HT-29 (cell line): ENCODE measurements at places on chromosomes 1 and 21. TPM values are rescaled to one million over a fixed set of nuclear protein-coding genes. Genes with fewer than 3 reads are reported as not detected.

Gene FTCD
- 0.33 TPM in 1 of 2 replicates, not detected in the other for total RNA-seq

Gene LEMD1
- 3.8 and 7.1 TPM in 2 replicates for total RNA-seq

Gene S100A14
- total RNA-seq, result 35.6 and 46.2 TPM in 2 replicates

Gene NTMT2
- total RNA-seq, result not detected in 2 replicates

Gene OVAAL
- not detected in 2 replicates for total RNA-seq

Gene F5
- total RNA-seq, result 8.1 and 9.2 TPM in 2 replicates

Gene NBPF4
- total RNA-seq, result not detected in 2 replicates

Gene TCEA3
- total RNA-seq, result 2.1 and 2.3 TPM in 2 replicates

Gene LINGO4
- total RNA-seq, result not detected in 2 replicates

Gene BLACAT1
- total RNA-seq, result 1.8 and 1.9 TPM in 2 replicates

Gene IVL
- total RNA-seq, result 2.0 and 2.2 TPM in 2 replicates

Gene BSND
- total RNA-seq, result 0.10 TPM in 1 of 2 replicates, not detected in the other

Gene XCL2
- not detected in 2 replicates for total RNA-seq
